T1000 (cell line): ENCODE measurements at places on chromosomes 11 and 22.

DNA sequence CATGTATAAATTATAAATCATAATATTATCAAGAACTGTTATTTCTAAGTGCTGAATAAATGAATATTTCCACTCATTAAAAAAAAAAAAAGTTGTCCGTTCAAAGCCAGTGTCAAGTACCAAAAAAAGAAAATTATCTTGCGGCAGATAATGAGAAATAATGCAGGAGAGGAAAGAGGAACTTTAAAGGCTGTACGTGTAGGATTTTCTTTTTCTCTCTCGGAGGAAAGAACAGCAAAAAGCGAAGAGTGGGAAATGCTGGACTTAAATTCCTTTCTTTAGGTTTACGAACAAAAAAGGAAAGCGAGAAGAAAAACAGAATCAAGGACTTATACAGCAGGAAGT is 999 bp upstream of the CCDC83 start:
- DNase-seq, result no peak

- no peak for DNase-seq
Observed at GRCh38 chr11:10331548-10332289, 26.8 kb downstream of the ADM start.

GRCh38 chr11:33134276-33134675 is 27.0 kb downstream of the CSTF3 start:
- no peak for DNase-seq

- no peak for DNase-seq
Observed at GRCh38 chr22:31945971-31946680, 1.8 kb downstream of the YWHAH start.

DNA sequence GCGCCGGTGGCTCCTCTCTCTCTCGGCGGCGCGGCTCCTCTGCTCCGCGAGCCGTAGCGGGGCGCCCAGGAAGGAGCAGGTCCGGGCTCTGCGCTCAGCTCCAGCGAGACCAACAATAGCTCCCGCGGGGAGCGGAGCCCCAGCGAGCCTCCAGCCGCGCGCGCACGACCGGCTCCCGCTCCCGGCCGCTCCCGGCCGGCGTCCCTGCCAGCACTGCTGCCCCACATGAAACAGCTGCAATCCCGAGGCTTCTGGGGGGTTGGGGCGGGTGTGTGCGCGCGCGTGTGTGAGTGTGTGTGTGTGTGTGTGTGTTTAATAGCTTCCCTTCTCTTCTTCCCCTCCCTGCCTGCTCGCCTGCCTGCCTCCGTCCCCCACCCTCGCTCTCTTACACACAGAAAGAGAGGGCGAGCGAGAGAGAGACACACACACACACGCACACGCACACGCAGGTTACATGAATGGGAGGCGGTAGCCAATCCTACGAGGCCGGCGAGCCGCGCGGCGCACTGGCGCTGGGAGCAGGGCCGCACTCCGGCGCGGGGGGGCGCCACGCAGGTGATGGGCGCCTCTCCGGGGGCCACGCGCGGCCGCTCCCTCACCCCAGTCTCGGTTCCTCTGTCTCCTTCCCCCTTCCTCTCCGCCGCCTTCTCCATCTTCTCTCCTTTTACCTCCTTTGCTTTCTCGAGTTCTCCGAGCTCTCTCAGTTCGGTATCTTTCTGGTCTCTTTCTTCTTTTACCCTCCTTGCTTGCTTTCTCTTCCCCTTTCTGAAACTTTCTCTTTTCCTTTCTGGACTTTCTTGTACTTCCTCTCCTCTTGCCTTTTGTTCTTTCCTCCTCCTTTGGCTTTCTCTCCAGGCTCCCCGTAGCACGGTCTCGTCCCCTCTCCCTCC is at the start of gene TENM4:
TSS of gene TENM4 (minus strand) at position 460 of the 890 bp plus-strand sequence. CDS start 371,086 bp downstream, outside the sequence.
- peak; percentile 53 for DNase-seq

DNA sequence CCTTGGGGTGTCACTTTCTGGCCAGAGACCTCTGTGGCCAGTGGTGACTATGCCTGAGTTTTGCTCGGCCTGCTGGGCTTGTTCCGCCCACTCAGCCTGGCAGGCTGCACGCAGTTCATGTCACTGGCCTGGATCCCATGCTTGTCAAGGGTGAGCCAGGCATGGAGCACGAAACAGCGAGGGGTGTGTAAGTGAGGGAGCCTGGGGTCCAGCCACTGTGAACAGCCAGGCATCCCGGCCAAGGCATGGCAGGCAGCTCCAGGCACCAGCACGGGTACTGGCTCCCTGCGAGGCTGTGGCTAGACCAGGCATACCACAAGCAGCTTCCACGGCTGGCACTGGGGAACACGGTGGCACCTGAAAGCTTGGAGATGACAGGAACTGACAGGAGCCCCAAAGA is 214.3 kb downstream of the LRRC4C start:
- DNase-seq, result no peak

DNA sequence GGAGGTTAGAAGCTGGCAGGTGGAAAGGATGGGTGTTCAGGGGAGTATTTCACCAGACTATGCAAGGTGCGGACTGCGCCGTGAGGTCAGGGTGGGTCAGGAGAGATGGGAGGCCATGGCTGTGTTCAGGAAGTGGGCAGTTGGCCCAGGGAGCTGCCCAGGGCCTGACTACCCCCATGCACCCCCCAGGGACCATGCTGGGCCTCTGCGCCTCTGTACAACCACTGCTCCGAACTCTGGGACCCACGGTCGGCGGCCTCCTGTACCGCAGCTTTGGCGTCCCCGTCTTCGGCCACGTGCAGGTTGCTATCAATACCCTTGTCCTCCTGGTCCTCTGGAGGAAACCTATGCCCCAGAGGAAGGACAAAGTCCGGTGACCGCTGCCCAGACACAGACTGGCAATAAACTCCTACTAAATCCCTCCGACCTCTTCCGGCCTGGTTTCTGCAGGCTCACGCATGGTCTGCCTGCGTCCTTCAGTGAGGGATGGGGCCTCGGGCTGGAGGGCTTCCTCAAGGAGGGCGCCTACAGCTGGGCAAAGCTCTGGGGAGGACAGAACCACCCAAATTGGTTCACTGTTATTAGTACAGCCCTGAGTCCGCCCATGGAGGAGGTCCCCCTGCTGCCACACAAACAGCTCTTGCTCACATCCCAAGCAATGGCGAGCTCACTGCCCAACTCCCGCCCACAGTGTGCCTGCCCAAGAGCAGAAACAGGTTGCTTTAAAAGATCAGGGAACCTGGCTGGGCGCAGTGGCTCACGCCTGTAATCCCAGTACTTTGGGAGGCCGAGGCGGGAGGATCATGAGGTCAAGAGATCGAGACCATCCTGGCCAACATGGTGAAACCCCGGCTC is 4.2 kb downstream of the PHLDA2 start:
- no peak for DNase-seq

- DNase-seq, result no peak
Observed at GRCh38 chr11:8386134-8386864, 122.6 kb upstream of the LMO1 start.

- no peak for DNase-seq
Observed at GRCh38 chr11:124756753-124757227, 4.7 kb upstream of the VSIG2 start.
